ENCODE measurements at places on chromosomes 5 and 9. TPM values are rescaled to one million over a fixed set of nuclear protein-coding genes. Genes with fewer than 3 reads are reported as not detected.
A peak's percentile ranks its signal among the peaks of the same experiment; 100 is the strongest.

Gene ZNF879
- 3.3 TPM for total RNA-seq

DNA sequence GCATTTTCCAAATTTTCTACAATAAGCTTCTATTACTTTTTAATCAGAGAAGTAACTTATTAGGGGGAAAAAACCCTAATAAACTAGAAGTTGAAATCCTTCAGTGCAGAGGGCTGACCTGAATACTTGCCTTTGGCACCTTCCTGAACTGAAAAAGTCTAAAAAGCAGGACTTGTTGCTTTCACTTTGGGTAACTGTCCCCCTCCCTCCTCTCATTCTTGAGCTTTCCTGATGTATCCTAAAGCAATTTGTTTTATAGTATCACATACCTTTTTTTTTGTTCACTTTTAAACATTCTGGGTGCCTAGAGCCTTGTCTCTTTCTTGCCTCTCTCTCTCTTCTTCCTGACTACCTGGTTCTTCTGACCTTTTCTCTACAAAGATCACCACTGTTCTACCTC lies 64.0 kb upstream of the ERBIN start:
- no peak for DNase-seq

DNA sequence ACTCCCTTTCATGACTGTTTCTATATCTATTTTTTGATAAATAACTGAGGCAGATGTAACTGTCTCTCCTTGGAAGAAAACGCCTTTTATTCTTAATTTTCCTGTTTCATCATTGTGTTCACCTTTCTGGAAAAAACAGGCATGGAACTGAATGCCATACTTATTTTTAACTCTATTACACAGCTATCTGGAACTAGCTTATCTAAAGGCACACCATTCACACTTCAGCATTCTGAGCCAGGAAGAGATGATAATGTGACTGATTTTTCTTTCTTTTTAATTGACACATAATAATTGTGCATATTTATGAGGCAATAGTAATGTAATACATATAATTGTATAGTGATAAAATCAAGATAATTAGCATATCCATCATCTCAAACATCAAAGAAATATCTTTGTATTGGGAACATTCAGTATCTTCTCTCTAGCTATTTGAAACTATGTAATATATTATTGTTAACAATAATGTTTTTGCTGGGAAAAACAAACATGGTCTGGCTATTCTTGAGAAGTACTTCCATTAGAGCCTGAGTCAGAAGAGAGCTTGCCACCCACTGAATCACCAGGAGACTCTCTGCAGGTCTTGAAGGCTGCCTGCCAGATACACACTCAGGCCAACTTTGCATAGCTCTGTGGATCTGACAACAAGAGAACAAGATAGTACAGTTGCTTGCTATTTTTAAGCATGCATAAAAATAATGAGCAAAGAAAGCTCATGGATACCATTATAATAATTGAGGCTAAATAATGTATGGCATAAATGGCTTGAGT lies 501.0 kb upstream of the EDIL3 start:
- DNase-seq, result no peak

Gene MRNIP
- total RNA-seq, result 17.3 TPM

GRCh38 chr5:80797428-80798024 lies 142.7 kb upstream of the DHFR start:
- no peak for DNase-seq

DNA sequence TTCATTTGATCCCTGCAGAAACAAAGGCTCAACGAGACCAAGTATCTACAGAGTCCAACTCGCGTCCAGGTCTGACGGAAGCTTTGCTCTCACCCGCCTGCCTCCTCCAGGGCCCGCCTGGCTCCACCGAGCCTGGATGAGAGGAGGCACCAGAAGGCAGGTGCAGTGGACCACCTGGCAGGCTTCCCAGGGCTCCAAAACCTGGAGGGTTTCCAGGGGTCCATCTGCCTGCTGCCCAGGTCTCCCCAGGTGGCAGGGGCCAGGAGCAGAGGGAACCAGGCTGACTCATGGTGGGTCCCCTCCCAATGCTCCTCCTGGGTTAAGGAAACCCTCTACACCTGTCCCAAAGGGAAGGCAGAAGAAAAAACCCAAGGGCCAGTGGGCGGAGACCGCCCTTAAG lies 59.5 kb downstream of the VAV2 start:
- no peak for DNase-seq

DNA sequence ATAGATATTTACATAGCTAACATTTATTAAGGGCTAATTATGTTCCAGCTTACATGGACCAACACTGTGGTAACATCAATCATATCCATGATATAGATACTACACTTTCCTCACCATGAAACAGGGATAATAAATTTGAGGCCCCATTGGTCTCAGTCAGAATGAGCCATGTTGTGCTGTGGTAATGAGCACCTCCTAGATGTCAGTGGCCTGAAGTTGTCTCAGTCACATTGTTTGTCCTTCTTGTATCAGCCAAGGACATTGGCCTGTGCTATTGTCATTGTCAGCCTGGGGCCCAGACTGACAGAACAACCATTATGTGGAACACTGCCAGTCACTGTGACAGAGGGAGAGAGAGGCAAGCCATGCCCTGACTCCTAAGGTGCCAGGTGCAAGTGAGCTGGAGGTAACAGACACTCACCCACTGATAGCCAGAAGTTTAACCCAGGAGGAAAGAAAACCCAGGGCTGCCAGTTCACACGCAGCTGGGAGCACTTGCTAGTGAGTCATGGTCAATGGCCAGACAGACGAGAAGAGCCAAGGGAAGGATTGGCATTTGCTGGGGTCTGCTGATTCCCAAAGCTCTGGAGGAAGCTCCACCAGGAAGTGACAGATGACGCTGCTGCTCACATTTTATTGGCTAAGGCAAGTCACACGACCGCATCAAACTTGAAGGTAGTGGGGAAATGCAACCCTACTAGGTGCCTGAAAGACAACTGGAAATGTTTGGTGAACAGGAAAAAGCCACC lies 224.2 kb downstream of the MELK start:
- peak; percentile 53 for DNase-seq

Gene LAMC3
- total RNA-seq, result 4.8 TPM

GRCh38 chr5:131671994-131672655 lies 37.1 kb upstream of the RAPGEF6 start:
- no peak for DNase-seq

- DNase-seq, result no peak
Observed at GRCh38 chr9:5286262-5286661, 18.3 kb downstream of the RLN2 start.

GRCh38 chr9:6873857-6874256 lies 116.1 kb downstream of the KDM4C start:
- no peak for DNase-seq

DNA sequence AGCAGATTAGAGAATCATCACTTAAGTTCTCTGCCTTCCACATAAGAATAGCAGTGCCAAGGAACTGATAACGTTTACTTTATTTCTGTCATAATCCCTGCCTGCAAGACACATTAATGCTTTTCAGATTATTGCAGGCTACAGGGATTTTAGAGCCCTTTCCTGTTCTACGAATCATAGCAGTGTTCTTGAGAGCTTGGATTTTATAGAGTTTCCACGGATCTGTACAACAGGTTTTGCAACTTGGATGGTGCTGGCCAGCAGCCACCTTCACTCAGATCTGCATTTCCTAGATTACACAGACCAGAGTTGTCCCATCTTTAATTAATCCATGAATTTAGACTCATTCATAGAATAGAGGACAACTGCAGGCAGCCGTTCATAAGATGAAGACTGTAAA lies 38.1 kb downstream of the SLC12A2 start:
- no peak for DNase-seq

GRCh38 chr9:85917756-85918155 lies 23.2 kb upstream of the NAA35 start:
- no peak for DNase-seq

Gene TEX48
- total RNA-seq, result not detected

DNA sequence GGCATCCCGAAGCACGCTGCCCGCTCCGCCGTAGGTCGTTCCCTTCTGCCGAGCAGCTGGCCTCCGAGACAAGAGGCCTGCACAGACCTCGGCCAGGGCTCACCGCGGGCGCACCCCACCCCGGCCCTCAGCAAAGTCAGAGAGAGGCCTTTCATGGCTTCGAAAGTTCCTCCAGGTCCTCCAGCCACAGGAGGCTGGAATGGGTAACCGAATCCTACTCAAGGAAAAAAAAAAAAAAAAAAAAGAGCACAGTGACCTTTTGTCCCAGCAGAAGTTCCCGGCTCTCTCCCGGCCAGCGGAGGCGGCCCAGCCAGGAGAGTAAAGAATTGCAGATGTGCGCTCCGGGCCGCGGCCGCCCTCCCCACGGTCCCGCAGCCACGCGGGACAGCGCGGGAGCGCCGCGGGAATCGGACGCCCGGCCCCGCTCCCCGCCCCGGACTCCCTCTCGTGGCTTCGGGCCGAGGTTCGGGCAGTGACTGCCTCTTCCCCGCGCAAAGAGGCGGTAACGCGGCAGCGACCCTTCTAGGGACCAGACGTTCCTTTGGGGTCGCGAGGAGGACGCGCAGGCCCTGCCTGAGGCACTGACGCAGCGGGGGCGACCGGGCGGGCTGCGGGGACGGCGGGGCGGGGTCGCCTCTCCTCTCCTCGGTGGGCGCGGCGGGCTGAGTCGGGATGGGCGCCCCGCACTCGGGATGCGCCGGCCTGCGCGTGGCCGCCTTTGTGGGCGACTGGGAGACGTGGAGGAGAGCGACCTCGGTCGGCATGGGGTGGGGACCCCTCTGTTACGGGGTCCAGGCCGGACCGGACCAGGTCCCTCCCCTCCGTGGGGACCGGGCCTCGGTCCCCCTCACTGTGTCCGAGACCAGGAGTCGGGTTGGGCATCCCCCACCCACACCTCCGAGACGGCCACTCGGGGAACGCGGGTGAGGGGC lies 754 bp downstream of the GFPT2 start:
- no peak for DNase-seq

DNA sequence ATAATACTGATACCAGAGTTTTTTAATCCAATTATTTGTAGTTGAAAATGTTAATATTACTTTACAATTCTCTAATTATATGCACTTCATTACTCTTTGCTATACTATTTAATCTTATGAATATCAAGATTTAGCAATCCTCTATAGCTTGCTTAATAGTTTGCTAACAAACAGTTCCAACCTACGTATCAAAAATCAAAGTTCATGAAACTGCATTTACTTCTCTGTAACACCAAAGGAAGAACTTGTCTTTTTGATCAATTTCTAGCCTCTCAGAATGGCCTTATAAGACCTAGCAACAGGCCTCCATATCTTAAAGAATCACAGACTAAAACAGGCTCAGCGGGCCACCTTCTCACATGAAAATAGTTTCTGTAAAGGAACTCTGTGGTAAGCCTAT lies 68.9 kb downstream of the ADAMTS6 start:
- DNase-seq, result no peak
